CD14-positive monocyte (primary cell): ENCODE measurements at places on chromosomes 3 and 15. TPM values are rescaled to one million over a fixed set of nuclear protein-coding genes. Genes with fewer than 3 reads are reported as not detected.

DNA sequence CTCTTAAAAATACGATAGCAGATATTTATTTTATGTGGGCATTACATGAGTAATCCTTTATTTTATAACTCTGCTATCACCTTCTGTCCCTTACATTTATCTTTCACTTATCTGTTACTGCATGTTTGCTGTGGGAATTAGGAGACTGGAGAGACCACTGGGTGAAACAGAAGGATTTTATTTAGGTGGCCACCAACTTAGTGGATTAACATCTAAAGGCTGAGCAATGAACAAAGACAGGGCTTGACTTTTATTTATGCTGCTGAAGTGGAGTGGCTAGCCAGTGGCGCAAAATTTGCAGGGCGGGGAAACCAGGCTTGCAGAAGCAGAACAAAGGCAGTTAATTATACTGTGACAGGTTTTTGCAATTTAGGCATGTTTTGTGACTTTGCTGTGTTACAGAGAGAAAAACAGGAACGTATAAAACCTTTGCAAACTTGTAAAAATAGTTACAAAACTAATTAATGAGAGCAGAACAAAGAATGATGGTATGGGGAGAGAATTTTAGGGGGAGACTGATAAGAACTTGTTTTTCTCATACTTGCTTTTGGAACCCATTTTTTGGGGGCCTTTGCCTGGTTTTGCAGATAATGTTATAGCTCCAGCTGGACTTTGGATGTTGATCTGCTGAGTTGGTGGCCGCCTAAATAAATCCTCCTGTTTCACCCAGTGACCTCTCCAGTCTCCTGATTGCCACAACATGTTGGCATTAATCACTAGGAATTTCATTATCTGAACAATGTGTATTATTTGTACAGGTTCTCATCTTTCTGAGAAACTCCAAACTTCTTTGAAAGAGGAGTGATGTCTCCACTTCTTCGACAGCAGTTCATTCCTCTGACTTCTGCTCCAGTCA lies 18.0 kb downstream of the KLHL24 start:
- DNase-seq = no peak
- H3K27ac ChIP-seq = no peak overlapping the region
- peaks cover 54% of the 10 kb centered on the region for H3K36me3 ChIP-seq
- H3K4me3 ChIP-seq = no peak overlapping the region
- no peaks in the 10 kb centered on the region for H3K27me3 ChIP-seq
- no peaks in the 10 kb centered on the region for H3K4me1 ChIP-seq

DNA sequence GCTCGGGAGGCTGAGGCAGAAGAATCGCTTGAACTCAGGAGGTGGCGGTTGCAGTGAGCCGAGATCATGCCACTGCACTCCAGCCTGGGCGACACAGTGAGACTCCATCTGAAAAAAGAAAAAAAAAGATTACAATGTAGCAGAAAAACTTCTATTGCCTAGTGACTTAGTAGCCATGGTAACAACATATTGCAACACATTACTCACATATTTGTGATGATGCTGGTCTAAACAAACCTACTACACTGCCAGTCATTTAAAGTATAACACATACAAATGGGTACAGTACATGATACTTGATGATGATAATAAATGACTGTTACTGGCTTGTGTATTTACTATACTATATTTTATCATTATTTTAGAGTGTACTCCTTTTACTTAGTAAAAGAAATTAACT lies 125.6 kb downstream of the PLOD2 start:
- no peak for DNase-seq
- no peaks in the 10 kb centered on the region for H3K4me1 ChIP-seq
- H3K27me3 ChIP-seq = no peaks in the 10 kb centered on the region

ILDR1 gene
- 0.12 TPM for polyA plus RNA-seq

WDR93 gene
- not detected in 2 replicates for polyA plus RNA-seq
